CD4-positive, alpha-beta T cell treated with Interleukin-6 for 4 hours (primary cell): ENCODE measurements at places on chromosomes 6 and 20.

DNA sequence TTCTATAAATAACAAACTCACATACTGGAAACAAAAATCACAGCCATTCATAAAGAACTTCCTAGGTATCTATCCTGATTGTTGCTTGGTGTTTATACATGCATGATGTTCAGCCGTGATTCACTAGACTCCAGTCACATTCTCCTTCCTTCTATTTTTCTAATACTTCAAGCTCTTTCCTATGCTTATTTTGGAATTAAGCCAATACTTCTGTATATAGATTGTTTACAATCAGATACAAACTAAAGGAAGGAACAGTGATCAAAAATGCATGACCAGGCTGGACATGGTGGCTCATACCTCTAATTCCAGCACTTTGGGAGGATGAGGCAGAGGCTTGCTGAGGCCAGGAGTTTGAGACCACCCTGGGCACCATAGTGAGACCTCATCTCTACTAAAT lies 377.5 kb upstream of the IRAK1BP1 start:
- DNase-seq: no peak

GRCh38 chr6:32659856-32660595 lies 6.4 kb downstream of the HLA-DQB1 start:
- no peak for DNase-seq

GRCh38 chr6:94350833-94351232 lies 931.5 kb upstream of the EPHA7 start:
- DNase-seq: no peak

GRCh38 chr6:27251606-27252251 lies 4.2 kb downstream of the PRSS16 start:
- DNase-seq: peak; percentile 70

- no peak for DNase-seq
Measured at GRCh38 chr6:103672169-103672568, 1187.5 kb downstream of the HACE1 start.

DNA sequence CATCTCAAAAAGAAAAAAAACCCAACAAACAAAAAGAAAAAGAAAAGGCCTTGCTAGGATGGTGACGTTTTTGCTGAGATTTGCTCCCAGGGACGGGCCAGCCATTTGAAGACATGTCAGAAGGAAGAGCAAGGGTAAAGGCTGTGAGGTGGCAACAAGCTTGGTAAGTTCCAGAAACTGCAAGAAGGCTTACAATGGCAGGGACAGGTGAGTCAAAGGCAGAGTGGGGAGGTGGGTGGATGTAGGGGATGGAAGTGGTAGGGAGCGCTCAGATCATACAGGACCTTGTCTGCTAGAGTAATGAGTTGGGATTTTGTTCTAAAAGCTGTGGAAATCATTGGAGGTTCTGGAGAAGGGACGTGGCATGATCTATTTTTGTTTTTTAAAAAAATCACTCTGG lies 4.3 kb downstream of the KIF3B start:
- no peak for DNase-seq

DNA sequence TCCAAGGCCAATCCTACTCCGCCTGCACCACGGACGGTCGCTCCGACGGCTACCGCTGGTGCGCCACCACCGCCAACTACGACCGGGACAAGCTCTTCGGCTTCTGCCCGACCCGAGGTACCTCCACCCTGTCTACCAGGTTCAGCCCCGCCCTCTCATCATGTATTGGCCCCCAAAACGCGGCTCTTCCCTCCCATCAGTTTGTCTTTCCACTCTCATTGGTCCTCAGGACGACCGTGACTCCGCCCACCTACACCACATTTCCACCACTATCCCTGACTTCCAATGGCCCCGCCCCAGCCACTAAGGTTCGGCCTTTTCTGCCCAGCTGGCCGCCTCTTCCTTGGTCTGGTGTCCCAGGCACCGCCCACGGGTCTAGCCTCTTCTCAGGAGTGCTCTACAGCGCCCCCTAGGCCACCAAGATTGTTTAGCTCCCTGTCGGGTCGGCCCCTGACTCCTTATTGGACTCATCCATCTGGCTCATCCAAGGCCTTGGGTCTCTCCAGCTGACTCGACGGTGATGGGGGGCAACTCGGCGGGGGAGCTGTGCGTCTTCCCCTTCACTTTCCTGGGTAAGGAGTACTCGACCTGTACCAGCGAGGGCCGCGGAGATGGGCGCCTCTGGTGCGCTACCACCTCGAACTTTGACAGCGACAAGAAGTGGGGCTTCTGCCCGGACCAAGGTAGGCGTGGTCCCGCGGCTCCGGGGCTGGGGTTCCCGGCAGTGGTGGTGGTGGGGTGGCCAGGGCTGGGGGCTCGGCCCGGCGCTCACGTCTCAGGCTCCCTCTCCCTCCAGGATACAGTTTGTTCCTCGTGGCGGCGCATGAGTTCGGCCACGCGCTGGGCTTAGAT lies 3.1 kb downstream of the MMP9 start:
- peak; percentile 34 for DNase-seq

DNA sequence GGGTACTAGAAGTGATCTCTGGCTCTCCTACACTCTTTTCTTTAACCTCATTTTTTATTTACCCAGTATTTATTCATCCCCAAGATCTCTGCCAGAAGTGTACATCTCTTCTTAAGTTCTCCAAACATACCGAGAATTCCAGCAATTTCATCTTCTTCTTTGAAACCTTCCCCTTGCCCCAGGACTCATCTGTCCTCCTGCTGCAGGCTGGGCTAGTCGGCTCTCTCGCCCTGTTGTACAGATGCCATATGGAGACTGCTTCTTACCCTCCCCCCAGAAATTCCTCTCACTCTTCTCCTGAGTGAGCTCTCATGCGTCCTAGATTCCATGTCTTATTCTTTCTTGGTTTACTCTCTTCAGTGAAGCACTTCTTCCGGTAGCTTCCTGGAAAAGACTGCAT lies 21.9 kb upstream of the PNRC1 start:
- no peak for DNase-seq

DNA sequence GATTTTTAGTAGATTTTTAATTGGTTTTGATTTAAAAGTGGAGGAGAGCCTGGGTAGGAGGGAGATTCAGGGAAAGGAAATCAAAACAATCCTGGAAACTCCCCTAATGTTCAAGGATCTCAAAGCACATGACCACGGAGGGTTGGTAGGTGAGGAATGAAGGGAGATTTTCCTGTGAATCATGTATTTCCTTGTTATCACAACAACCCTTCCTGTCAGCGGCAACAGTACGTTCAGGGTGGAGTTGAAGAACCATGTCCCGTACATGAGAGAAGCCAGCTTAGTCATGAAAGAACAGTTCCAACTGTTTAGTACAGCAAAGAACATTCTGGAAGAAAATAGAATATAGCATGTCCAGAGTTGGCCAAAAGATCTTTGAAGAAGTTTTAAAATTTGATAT lies 79.4 kb upstream of the SCAF8 start:
- no peak for DNase-seq

DNA sequence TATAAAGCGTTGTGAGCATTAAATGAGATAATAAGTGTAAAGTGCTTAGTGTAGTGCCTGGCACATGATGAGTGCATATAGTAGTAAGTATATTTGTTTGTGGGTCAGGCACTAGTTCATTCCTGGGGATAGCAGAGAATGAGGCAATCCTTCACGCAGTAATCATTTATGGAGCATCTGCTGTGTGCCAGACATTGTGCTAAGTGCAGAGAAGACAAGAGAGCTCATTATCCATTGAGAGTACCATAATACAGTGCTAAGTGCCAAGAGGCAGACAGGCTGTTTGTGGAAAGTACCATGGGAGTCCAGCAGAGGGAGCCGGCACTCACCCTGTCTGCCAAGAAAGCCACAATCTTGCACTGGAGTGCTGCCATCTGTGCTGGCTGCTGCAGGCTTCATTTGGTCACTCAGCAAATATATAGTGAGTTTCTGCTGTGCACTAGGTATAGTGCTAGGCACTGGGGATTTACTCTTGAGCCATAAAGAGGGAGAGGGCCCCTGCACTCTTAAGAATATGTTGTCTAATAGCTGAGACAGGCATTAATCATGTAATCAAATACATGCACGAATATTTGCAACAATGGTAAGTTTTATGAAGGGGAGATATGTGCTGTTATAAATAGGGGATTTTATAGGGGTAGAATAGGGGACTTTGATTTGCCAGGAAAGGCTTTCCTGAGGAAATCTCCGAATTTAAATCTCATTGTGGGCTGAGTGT lies 12.9 kb upstream of the MROH8 start:
- peak; percentile 78 for DNase-seq

- DNase-seq: no peak
Measured at GRCh38 chr6:117494283-117494682, 11.8 kb downstream of the DCBLD1 start.

DNA sequence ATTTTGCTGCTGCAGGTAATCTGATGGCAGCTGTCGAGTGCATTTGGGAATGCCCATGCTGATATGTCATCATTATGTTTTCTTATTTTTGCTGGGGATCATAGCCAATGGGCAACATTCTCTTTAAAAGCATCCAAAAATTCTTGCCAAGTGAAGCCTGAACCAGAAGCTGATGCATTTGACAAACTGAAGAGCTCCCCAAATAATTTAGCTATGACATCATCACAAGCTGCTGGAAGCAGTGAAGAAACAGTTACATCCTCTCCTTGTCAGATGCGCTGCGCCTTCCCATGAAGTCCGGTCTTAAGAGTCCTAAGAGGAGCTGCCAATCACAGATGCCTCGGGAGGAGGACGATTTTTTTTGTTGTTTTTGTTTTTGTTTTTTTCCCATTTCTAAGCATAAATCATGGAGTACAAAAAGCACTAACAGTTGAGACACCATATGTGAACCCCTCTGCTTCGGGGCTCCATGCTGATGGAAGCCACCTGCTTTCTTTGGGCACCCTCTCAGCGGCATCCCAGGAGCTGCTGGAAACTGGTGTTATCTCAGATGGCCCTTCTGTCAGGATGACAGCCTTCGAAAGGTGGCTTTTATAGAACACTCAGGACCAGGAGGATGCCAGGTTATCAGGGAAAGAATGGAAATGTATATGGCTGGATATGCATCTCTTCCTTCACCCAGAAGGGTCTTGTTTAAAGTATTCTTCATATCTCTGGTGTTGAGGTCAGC lies 56.1 kb upstream of the FOXQ1 start:
- no peak for DNase-seq

- DNase-seq: no peak
Measured at GRCh38 chr6:27452496-27452897, 20.4 kb downstream of the ZNF184 start.
